Effector CD8-positive, alpha-beta T cell (primary cell): ENCODE measurements at places on chromosomes 5 and 9.

- DNase-seq: no peak
Observed at GRCh38 chr5:101206534-101206933, 303.5 kb upstream of the ST8SIA4 start.

GRCh38 chr5:59956130-59956783 lies 62.7 kb upstream of the PDE4D start:
- DNase-seq: no peak

DNA sequence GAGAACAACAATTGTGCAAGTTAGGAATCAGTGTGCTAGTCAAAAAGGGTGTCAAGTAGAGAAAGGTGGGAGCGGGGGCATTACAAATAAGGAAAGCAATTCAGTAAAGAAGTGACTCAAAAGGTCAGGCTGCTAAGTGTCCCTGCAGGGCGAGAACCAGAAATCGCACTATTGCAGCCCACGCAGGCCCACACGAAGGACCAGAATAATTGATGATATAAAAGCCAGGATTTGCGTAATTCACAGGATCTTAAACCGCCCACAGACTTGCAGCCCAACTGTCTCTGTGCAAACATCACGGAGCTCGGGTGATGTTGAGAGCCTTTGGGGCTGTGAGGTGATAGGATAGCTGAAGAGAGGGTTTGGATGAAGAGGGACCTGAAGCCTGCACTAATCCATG lies 349.0 kb downstream of the BRINP1 start:
- no peak for DNase-seq

DNA sequence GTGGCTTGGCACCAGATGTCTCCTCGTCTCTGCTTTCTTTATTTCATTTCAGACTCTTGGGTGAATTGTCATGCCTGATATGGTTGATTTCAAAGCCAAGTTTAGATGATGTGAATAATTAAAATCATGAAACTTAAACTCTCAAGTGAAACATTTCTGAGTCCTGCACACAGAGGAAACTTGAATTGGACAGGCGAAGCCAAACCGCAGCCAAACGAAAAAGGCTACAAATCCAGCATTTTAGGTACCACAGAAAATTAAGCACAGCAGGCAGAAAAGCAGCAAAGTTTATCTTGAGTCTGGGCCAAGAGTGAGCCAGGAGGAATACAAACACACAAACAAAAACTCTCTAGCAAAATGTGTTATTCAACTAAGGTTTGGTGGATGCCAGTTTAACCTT lies 659.8 kb upstream of the KLF4 start:
- DNase-seq: no peak

- DNase-seq: no peak
Observed at GRCh38 chr9:38215465-38215864, 146.4 kb upstream of the SHB start.

GRCh38 chr5:41122459-41122858 lies 51.3 kb upstream of the MROH2B start:
- DNase-seq: no peak

DNA sequence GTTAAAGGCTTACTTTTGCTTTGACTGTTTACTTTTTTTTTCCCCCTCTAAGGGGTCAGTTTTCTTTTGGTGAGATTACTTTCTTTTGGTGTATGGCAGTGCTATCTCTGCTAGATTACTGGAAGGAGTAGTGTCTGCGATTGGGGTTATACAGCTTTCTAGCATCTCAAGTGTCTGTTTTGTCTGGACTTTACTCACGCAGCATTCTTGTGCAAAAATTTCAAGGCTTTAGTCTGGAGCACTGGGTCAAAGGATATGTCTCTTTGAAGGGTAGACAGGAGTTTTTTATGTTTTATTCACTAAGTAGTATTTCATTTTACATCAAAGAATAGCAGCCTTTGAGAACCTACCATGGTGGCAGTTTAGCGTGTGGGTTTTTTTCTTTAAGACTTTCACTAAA lies 52.6 kb downstream of the NDUFS4 start:
- DNase-seq: no peak

DNA sequence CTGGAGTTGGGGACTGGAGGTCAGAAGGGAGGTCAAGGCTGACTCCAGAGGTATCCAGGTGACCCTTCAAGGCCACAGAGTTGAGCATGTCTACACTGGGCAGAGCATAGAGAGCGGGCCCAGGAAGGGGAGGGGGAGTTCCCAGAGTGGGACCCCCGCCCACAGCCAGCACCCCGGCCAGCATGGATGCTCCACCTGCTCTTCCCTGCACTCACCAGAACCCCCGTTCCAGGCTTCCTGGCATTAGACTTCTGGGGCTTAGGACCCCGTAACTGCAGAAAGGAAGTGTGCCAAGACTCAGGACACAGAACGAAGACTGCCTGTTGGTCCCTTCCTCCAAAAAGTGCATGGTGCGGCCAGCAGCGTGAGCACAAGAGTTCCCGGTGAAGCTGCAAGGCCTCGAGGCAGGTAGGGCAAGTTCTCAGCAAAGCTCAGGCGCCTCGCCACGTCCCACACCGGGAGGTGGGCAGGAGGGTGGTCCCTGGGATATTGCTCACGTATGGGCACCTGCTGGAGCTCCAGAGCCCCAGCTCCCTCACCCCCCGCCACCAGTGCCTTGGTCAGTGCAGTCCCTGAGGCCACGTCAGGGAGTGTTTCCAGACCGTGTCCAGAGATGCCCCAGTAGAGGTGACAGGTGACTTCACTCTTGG lies 13.8 kb downstream of the ABO start:
- no peak for DNase-seq

- DNase-seq: no peak
Observed at GRCh38 chr5:56480078-56480704, 247.1 kb upstream of the ANKRD55 start.

GRCh38 chr5:112738191-112738560 lies 491 bp downstream of the APC start:
- DNase-seq: no peak

DNA sequence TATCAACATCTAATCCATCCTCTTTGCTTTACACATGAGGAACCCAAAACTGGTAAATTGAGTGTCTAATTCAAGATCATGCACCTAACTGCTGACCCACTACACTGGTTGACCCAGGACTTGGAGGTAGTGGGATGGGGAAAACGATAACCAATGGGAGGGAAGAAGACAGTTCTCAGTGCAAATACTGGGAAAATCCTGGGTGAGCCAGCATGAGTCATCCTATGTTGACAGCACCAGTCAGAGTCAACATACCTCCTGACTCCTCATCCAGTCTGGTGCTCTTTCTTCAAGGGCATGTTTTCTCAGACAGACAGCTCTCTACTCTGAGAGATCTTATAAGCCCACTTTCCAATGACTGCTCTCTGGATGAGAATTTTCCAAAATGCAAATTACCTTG lies 232.8 kb upstream of the PTGER4 start:
- DNase-seq: no peak
